ENCODE measurements at places on chromosomes 11 and 22.

DNA sequence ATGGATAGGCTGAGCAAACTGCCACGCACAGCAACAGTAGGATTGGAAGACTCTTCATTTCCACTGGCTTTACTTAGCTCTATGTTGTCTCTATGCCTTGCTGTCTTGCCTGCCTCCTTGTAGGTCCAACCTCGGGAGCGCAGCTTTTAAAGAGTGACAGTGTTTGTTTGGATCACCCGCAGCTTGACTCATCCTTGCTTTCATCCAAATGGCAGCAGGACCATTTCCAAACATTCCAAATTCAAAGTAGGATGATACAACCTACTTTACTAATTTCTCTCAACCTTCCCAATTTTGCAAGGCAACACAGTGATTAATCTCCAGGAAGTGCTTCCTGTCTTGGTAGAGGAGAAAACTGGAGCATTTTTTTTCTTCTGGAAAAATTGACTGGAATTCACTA, at the start of gene MMP3:
Gene MMP3 (minus strand): TSS at position 121 of the 400 bp plus-strand sequence. CDS start 63 bp downstream, at position 58.
- no peak for DNase-seq

DNA sequence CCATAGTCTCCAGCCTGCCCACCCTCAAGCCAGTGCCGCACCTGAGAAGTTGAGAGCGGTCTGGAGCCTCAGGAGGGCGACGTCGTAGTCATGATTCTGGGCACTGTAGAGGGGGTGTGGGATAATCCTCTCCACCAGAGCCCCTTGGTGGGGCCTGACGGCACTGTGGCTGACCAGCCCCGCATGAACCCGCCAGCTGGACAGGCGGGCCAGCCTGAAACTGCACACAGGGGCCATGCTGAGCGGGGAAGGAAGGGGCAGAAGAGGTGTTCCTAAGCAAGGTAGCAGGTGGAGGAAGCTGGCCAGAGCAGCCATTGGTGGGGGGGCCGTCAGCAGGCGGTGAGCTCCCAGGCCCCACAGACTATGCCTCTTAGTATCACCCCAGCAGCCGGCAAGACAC, 13.1 kb downstream of the TMPRSS5 start:
- DNase-seq: no peak

GRCh38 chr11:19344661-19345518, 104.1 kb upstream of the E2F8 start:
- no peak for DNase-seq

- no peak for DNase-seq
Observed at GRCh38 chr11:11397036-11397415, 44.0 kb upstream of the CSNK2A3 start.

DNA sequence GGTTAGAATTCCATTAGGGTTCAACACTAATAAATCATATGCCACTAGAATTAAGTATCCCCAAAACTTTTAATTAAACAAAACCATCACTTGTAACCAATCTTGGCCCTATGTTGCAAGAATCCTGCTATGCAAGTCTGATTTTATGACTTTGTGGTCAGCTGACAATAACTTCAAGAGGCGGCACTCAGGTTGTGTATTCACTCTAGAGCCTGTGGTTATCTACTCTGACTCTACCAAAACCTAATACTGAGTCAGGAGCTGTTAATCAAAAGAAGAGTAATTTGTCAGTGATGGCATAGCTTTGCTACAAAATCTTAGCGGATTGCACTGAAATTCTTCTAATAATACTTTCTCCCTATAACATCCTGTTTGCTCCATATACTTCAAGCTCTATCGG, 253.7 kb downstream of the AASDHPPT start:
- DNase-seq: no peak

DNA sequence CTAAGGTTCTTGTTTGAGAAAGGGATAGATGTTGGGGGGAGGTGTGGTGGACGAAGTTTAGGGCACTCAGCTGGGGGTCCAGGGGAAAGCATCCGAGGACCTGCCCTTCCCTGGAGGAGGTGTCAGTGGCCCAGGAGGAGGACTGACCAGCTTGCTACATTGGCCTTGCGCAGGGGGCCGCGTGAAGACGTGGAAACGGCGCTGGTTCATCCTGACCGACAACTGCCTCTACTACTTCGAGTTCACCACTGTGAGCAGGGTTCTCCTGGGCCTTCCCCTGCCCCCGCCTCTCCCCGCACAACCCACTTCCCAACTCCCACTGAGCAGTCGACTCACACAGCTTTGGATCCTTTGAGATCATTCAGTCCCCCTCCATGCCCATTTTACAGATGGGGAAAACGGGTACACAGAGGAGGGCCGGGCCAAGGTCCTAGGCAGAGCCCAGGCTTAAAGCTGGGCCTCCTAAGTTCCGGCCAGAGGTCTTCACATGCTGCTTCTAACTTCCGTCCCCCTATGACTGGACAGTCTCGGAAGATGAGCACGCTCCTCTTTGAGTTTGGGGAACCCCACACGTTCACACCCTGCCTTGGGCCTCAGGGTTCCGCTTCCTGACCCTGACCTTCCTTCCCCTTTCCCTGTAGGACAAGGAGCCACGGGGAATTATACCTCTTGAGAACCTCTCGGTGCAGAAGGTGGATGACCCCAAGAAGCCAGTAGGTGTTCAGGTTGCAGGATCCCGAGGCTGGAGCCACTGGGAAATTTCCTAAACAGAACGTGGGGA, 28.7 kb downstream of the CYTH4 start:
- DNase-seq: no peak

DNA sequence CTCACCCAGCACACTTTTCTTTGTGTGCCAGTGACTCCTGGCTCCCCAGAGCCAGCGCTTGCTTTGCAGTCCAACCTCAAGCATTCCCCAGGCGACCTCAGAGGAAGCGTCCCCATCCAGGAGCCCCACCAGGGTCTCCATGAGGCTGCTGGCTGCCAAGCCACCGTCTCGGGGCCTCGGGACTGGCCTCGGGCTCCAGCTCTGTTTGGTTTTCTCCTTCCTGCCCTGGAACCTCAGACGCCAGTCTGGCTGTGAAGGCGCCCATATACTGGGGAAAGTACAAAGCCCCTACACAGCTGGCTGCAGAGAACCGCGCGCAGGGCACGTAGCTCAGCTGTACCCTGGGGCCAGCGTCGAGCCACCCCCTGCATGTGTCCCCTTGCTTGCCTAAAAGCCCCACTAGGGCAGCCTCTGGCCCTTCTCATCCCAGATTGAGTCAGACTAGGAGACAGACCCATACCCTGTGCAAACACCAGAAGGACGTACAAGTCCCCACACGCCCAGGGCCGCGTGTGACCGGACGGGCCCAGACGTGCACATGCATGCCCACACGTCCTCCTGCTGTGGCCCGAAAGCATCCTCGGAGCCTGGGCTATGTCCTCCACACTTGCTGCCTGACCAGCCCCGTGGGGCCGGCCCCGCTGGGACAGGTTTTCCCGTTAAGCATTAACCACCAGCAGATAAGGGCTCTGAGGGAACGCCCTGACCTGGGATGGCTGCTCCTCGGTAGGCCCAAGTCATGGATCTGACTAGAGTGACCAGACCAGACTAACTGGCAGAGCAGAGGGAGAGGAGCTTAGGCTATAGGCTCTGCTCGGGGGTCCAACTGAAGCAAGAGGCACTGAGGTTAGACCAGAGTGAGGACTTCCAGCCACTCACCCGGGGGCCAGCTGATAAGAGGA, 4.2 kb upstream of the SYT8 start:
- DNase-seq: no peak

DNA sequence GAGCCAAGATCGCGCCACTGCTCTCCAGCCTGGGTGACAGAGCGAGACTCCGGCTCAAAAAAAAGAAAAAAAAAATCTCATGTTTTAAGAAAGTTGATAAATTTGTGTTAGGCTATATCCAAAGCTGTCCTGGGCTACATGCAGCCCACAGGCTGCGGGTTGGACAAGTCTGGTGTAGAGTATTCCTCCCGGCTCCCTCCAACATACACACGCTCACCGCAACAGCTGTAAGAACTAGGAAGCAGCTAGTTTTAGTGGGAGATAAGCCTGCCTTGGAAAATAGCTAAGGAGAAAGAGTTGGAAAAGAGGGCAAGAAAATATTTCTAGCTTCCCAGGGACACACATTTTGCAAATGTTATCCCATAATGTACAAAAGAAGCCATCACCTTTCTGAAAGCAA, 46.6 kb downstream of the CELF1 start:
- no peak for DNase-seq

GRCh38 chr11:118911113-118911879, 14.4 kb downstream of the BCL9L start:
- DNase-seq: no peak

- DNase-seq: no peak
Observed at GRCh38 chr11:91761406-91762025, 463.1 kb upstream of the FAT3 start.

GRCh38 chr11:59417023-59417422, 9.2 kb downstream of the OR5A2 start:
- no peak for DNase-seq

DNA sequence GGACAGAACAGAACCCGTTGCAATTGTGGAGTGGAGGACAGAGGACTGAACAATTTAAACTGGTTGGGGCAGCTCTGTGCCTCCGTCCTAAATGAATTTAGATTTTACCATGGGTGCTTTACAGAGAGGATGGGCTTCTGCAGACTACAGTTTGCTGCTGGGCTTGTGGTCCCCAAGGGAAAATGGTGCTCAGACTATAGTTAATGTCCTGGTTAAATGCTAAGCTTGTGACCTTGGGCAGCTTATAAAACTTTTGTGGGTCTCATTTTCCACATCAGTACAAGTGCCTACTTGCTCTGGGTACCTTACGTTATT, 355.2 kb upstream of the NARS2 start:
- no peak for DNase-seq

GRCh38 chr11:93903989-93904388, 53.6 kb upstream of the VSTM5 start:
- no peak for DNase-seq

DNA sequence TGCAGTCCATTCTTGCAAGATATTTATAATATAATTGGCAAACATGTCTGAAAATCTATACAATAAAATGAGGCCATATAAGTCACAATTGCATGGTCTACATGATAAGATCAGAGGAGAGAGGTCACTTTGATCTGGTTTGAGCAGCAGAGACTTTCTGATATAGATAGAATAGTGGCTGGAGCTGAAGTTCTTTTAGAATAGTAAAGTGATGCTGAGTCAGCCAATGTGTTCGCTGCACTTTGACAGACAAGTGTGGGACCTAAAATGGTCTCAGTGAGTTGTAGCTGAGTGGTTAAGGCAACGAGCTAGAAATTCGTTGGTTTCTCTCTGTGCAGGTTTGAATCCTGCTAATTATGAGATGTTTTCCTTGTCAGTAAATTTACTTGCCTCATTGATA, 257.0 kb upstream of the C11orf87 start:
- DNase-seq: no peak

DNA sequence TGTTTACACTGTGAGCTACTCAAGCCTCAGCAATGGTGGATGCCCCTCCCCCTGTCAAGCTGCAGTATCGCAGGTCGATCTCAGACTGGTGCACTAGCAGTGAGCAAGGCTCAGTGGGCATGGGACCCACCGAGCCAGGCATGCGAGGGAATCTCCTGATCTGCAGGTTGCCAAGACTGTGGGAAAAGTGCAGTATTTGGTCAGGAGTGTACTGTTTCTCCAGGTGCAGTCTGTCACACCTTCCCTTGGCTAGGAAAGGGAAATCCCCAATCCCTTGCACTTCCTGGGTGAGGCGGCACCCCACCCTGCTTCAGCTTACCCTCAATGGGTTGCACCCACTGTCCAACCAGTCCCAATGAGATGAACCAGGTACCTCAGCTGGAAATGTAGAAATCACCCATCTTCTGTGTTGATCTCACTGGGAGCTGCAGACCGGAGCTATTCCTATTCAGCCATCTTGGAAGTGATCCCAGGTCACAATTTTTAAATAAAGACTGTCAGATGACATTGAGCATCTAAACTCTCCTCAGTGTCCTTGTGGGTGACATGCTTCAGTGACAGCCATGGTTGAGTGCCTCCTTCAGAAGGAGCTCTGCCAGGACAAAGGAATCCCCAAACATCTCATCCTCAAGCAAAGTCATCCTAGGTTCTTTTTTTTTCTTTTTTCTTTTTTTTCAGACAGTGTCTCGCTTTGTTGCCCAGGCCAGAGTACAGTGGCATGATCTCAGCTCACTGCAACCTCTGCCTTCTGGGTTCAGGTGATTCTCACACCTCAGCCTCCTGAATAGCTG, 10.8 kb downstream of the SLC22A24 start:
- DNase-seq: no peak

DNA sequence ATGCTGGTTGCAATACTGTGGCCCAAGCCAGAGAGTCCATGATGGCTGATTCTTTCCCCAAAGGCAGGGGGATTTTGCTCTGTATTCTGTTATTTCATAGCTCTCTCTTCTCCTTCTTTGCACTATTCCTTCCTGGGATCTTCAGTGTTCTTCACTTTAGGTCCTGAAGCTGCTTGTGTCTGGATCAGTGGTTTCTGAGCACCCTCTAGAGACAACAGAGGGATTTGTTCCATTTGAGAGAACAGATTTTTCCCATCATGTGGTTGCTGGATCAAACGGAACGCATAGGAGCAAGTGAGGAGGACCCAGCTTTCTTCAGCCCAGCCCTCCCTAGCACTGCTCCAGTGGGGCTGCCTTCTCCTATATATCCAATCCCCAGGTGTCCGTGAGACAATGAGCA, 68.7 kb upstream of the SYN3 start:
- peak; percentile 24 for DNase-seq

- DNase-seq: peak; percentile 7
Observed at GRCh38 chr11:105673089-105673488, 63.2 kb downstream of the GRIA4 start.

- peak; percentile 73 for DNase-seq
Observed at GRCh38 chr11:57460022-57460757, at the start of gene RTN4RL2. RTN4RL2 (plus strand) TSS chr11:57460528; CDS start chr11:57460866, 338 bp downstream.

- no peak for DNase-seq
Observed at GRCh38 chr11:44839458-44840084, 111.1 kb downstream of the TP53I11 start.

DNA sequence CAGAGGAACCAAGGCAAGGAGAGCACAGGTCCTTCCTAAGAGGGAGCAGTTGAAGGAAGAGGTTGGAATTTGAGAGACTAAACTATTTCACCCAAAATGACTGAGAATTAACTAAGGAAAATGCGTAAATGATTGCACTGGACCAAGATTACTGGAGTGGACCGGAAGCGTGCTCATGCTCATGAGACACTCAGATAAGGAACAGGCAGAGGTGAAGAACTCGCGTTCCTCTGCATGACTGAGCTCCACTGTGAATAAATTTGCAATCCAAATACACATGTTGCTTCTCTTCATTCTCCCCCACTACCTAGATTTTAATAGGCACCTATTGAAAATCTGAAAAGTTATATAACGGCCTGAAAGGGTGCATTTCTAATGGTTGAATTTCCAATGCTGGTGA, 207.0 kb downstream of the KIRREL3 start:
- DNase-seq: no peak

GRCh38 chr11:32706985-32707741, 87.3 kb downstream of the CCDC73 start:
- no peak for DNase-seq

GRCh38 chr22:30309951-30310741, 16.6 kb downstream of the TBC1D10A start:
- DNase-seq: peak; percentile 48

- DNase-seq: no peak
Observed at GRCh38 chr11:4048340-4048739, 46.3 kb upstream of the RRM1 start.

DNA sequence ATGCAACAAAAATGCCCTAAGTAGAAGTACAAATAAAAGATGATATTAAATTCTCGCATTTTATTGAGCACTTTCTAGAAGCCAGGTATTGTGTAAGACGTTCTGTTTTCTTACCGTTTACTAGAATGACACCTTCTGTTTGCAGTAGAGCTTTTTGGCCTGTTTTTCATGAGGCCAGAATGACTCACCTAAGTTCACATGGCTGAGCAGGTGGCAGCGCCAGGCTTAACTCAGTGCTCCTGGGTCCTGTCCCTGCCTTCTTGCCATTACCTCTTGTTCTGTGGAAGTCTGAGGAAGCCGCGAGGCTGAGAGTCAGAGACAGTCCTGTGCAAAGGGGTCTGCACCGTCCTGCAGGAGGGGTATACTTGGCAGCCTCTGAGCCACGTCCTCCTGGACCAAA, 113.8 kb downstream of the ATXN10 start:
- DNase-seq: no peak
